ENCODE measurements at places on chromosomes 2 and 18. TPM values are rescaled to one million over a fixed set of nuclear protein-coding genes. Genes with fewer than 3 reads are reported as not detected.

The PTPRN gene
- total RNA-seq, result 24.5 TPM

The ERFE gene
- total RNA-seq, result 0.82 TPM

The TRIM54 gene
- not detected for total RNA-seq

The C1GALT1C1L gene
- under 0.01 TPM for total RNA-seq

The GCG gene
- 0.41 TPM for total RNA-seq

The CCDC85A gene
- total RNA-seq, result 31.0 TPM

The NYAP2 gene
- total RNA-seq, result 14.3 TPM

The LOXL3 gene
- total RNA-seq, result 14.3 TPM

The DLX1 gene
- 21.6 TPM for total RNA-seq

The CNRIP1 gene
- 73.8 TPM for total RNA-seq

The ROCK1 gene
- 40.4 TPM for total RNA-seq

The CFC1 gene
- total RNA-seq, result 0.41 TPM

The KATNAL2 gene
- 3.7 TPM for total RNA-seq

The REEP1 gene
- 147 TPM for total RNA-seq

The OR6B2 gene
- not detected for total RNA-seq

The ASTL gene
- not detected for total RNA-seq

The ATG9A gene
- 19.6 TPM for total RNA-seq

The SPP2 gene
- total RNA-seq, result not detected

The LRP1B gene
- 84.0 TPM for total RNA-seq

The GALNT13 gene
- 18.8 TPM for total RNA-seq

The B4GALT6 gene
- 7.7 TPM for total RNA-seq

The UGT1A3 gene
- total RNA-seq, result not detected

The SLC5A7 gene
- total RNA-seq, result 1.6 TPM

The CD207 gene
- not detected for total RNA-seq

The GBX2 gene
- 0.41 TPM for total RNA-seq

The PDE1A gene
- 51.0 TPM for total RNA-seq

The SCTR gene
- 0.82 TPM for total RNA-seq

The MPP4 gene
- total RNA-seq, result under 0.01 TPM

The CHRNG gene
- not detected for total RNA-seq

The TM4SF20 gene
- total RNA-seq, result not detected

The FLACC1 gene
- 2.4 TPM for total RNA-seq

The CHRND gene
- total RNA-seq, result not detected

The XDH gene
- not detected for total RNA-seq

The SIX2 gene
- 0.41 TPM for total RNA-seq

The ANTXR1 gene
- total RNA-seq, result 8.2 TPM

The SLC16A14 gene
- total RNA-seq, result 62.0 TPM

The SLC9A4 gene
- total RNA-seq, result under 0.01 TPM

The ABCA12 gene
- 0.41 TPM for total RNA-seq

The HMSD gene
- total RNA-seq, result not detected

The LOXHD1 gene
- 0.41 TPM for total RNA-seq

The SRD5A2 gene
- not detected for total RNA-seq

The PLA2R1 gene
- 1.6 TPM for total RNA-seq

The SS18 gene
- total RNA-seq, result 49.3 TPM

The FAM117B gene
- total RNA-seq, result 45.7 TPM

The GPD2 gene
- total RNA-seq, result 163 TPM

The MALT1 gene
- 26.9 TPM for total RNA-seq

The PLEKHB2 gene
- total RNA-seq, result 114 TPM

The KCNE4 gene
- 2.4 TPM for total RNA-seq

The COA5 gene
- 60.7 TPM for total RNA-seq

The MYL12B gene
- 186 TPM for total RNA-seq

The CAPN14 gene
- 0.82 TPM for total RNA-seq

The KIF5C gene
- total RNA-seq, result 388 TPM

The TMEM169 gene
- 23.2 TPM for total RNA-seq

The ACOXL gene
- not detected for total RNA-seq

The RUFY4 gene
- total RNA-seq, result not detected
